ENCODE measurements at places on chromosomes 2 and 18.

DNA sequence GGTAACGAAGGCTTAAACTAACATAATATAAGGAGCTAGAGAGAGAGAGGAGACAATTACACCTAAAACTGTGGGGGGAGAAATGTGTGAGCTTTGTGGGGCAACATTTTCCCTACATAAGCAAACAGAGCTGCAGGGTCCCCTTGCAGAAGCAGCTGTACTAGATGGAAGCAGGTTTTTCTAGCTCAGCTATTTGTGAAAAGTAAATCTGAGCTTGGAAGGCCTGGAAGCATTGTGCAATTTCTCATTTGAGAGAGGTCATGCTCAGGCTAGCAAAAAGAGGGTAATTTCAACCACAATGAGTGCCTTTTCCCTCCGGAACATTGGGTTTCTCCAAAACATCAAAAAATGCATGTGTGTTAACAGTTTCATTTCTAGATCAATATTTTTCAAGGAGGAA lies 130.0 kb downstream of the ARL4C start:
- DNase-seq = peak; percentile 69

GRCh38 chr2:219079417-219079816 lies 18.7 kb upstream of the IHH start:
- DNase-seq = no peak

DNA sequence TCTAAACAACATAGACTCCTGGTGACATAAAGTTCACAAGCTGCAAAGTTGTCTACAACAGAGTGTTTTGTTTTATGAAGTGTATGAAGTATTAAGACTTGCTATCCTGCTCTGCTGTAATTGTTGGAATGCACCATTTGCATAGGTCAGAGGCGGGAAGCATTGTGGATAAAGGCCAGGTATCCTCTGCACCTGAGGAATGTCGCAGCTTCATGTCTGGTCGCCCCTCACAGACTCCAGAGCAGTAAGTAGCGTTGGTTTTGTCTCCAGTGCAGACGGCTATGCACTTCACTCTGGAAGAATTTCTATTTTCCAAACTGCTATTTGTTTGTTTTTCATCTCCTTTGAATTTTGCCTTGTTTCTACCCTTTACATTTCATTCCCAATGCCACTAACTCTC lies 63.1 kb downstream of the UNC80 start:
- no peak for DNase-seq

DNA sequence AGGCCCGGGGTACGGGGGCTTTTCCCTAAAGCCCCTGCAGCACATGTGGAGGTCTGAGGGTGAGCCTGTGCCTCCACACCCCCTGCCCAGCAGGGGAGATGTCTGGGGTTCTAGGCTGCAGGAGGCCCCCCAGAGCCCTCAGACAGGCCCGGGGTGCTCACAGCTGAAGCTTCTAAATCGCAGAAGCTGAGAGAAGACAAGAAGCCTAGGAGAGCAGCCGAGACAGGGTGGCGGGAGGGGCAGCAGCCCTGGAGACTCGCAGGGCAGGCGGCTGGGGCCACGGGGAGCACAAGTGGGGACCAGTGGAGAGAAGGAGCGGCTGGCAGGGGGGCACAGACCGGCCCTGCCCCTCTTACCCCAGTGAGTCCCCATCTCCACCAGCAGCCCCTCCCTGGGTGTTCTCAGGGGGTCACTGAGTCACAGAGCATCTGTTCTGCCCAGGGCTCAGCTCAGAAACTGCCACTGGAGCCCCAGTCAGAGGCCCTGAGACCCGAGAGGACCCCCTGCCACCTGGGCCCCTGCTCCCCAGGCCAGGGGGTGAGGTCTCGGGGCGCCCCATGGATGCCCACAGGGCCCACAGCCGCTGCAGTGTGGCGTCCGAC lies 26.1 kb downstream of the GPC1 start:
- DNase-seq = no peak

GRCh38 chr2:137706786-137707613 lies 257.3 kb upstream of the HNMT start:
- no peak for DNase-seq

DNA sequence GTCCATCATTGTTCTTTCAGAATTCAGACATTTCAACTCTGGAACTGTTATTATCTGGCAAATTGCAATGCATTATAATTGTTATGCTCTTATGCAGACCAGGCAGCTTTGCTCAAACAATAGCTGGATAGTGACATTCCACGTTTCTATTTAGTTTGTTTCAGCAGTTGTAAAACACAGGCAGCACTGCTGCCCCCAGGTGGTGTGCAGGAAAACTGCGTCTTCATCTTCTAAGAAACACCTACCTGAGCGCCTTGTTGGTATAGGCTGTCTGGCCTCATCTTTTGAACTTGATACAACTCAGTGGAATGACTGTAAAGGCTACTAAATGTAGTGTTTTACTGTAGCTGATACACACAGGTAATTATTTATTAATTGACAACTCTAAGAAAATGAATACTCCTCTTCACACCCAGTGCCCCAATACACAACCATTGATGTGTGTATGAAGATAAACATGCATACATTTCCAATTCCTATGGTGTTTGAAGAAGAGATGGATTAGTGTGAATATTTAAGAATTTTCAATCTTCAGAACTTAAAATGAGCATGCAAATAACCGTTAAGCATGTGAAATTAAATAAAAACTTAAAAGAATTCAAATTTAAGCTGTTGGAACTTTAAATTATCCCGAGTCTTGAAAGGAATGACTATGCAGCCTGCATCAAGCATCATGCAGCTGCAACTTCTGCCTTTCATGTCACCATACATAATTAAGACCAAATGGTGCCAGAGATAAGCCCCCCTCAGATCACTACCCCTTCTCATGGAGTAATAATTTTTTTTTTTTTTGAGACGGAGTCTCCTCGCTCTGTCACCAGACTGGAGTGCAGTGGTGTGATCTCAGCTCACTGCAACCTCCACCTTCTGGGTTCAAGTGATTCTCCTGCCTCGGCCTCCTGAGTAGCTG lies 85.6 kb downstream of the CD8B2 start:
- DNase-seq = no peak

DNA sequence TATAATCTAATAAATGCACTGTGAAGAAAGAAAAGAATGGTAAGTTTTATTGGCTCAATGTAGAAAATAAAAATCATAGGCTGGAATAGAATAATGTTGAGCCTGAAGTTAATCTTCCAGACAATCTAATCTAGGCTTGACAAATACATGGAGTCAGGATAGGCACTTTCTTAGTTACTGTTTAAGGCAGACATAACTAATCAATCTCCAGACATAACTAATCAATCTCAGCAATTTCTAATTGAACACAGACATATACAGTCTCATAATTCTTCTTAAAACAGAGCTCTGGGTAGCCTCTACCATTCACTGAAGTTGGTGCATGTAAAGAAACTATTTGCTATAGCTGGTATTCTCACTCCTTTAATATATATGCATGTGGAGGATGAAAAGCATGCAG lies 150.1 kb upstream of the CTAGE1 start:
- no peak for DNase-seq

- no peak for DNase-seq
Measured at GRCh38 chr18:61845197-61845596, 47.6 kb downstream of the RNF152 start.

- no peak for DNase-seq
Measured at GRCh38 chr2:138632066-138632620, 130.6 kb downstream of the SPOPL start.

GRCh38 chr2:47189635-47190034 lies 34.5 kb upstream of the STPG4 start:
- DNase-seq = no peak

GRCh38 chr18:76367168-76368125 lies 127.6 kb downstream of the ZNF516 start:
- no peak for DNase-seq

GRCh38 chr2:51693640-51694039 lies 661.7 kb upstream of the NRXN1 start:
- no peak for DNase-seq

GRCh38 chr18:22314001-22314400 lies 103.7 kb downstream of the CTAGE1 start:
- DNase-seq = no peak

DNA sequence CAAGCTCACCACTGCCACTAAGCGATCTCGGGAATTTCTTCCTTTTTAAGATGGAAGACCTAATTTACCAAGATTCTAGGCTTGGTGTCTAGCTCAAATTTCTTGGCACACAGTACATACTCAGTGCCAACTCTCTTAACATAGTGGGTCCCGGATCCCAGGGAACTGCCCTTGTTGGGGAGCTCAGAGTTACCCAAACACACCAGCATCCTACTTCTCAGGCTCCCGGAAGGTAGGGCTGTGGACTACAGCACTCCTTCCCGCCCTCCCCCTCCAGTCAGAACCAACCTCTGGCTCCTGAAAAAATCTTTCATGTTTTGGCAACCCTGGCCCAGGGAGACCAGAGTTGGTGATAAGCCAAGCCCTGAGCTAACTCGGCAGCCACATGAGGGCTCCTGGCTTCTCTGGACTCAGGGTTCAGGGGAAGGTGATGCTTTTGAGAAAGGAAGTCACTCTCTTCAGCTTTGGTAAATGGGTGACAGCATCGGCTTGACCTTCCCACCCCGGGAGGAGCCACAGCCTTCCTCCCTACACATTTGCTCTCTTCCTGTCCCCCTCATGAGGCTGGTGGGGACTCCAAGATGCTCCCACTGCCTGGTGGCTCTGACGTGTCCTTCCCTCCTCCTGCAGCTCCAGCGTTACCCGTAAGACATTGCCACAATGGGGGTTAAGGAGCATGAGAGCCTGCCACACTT lies 8.8 kb downstream of the ODC1 start:
- no peak for DNase-seq
